ENCODE measurements at places on chromosomes 5 and 9. TPM values are rescaled to one million over a fixed set of nuclear protein-coding genes. Genes with fewer than 3 reads are reported as not detected.

DNA sequence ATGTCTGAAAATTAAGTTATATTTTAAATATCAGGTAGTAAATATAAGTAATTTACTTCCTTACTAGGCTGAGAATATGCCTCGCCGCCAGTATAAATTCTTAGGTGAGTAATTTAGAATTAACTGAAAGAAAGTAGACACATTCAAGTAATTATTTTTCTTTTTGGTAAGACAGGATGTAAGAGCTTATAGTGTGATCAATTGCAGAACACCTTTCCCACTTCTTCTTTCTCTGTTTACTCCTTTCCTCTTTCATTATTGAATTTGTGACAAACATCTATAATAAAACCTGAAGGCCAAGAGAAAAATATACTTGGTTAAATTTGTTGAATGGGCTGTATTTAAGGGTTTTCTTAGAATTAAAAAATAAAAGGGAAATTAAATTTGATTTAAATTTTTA is 195.1 kb upstream of the CDKN2B start:
- DNase-seq: no peak

GRCh38 chr9:2302606-2303005 is 287.5 kb downstream of the SMARCA2 start:
- no peak for DNase-seq

- DNase-seq: no peak
These were observed 139.0 kb upstream of the CDH6 start for GRCh38 chr5:31054453-31054852.

LAMC3 gene
- 0.40 TPM for total RNA-seq
